ENCODE measurements at places on chromosomes 7 and 10.
A peak's percentile ranks its signal among the peaks of the same experiment; 100 is the strongest.

DNA sequence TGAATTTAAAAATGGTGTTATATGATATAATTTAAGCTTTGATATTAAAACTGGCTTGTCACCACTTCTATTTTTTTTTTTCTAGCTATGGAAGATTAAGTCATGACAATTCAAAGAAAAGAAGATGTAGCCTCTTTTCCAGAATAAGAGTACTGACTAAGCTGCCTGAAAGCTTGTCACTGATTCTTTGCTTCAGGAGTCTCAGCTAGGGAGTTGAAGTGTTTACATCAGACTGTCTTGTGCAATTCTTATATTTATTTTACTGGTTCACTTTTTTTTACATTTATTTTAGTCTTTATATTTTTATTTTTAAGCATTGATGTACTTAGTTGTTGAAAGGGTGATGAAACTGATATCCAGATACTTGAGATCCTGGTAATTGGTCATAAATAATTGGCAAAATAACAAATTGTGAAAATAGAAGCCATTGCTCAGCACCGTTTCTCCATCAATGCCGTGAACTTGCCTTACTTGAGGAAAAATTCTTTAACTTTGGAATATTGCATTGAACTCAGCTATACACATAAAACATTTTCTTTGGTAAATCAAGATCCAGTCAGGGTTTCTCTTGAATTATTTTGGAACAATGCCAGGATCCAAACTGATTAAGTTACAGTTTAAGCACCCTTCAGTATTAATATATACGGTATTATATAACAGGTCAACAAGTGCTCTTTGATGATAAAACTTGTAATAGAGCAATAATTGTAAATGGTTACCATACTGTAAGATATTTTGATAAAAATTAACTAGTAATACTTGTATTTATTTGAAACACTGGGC lies 156.4 kb downstream of the PHTF2 start:
- DNase-seq: no peak

DNA sequence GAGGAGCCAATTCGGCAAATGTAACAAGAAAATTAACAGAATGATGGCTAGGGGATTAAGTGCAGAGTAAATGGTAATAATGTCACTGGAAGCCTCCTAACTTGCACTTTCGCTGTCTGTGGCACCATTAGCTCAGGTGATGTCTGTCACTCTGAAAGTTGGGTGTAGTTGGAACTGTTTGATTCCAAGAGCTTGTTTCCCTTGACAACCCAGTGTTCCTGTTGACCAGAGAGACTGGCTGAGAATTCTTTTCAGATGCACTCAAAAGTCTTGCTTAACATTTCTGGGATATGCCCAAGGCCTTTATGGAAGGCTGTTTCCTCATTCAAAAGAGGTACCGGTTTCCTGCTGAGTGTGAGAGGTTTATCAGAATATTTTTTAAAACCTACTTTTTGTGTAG lies 49.6 kb downstream of the PLPP4 start:
- no peak for DNase-seq

GRCh38 chr7:134315679-134316538 lies 821 bp downstream of the SLC35B4 start:
- no peak for DNase-seq

DNA sequence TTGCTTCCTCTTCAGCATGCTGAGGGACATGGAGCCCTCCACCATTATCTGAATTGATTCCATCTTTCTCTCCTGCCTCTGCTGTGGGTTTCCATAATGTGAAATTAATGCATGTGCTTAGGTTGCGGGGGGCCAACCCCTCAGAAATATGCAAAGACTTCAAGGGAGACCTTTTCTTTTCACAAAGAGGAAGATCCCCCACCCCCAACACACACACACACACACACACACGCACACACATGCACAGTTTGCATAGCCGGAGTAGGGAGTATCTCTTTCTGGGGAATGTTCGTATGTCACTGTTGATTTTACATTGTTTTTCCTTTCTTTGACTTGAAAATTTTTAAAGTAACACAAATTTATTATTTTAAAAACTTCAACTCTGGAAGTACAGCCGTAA lies 193.5 kb downstream of the MGMT start:
- DNase-seq: no peak

GRCh38 chr7:28509251-28510025 lies 97.1 kb downstream of the CREB5 start:
- DNase-seq: no peak

DNA sequence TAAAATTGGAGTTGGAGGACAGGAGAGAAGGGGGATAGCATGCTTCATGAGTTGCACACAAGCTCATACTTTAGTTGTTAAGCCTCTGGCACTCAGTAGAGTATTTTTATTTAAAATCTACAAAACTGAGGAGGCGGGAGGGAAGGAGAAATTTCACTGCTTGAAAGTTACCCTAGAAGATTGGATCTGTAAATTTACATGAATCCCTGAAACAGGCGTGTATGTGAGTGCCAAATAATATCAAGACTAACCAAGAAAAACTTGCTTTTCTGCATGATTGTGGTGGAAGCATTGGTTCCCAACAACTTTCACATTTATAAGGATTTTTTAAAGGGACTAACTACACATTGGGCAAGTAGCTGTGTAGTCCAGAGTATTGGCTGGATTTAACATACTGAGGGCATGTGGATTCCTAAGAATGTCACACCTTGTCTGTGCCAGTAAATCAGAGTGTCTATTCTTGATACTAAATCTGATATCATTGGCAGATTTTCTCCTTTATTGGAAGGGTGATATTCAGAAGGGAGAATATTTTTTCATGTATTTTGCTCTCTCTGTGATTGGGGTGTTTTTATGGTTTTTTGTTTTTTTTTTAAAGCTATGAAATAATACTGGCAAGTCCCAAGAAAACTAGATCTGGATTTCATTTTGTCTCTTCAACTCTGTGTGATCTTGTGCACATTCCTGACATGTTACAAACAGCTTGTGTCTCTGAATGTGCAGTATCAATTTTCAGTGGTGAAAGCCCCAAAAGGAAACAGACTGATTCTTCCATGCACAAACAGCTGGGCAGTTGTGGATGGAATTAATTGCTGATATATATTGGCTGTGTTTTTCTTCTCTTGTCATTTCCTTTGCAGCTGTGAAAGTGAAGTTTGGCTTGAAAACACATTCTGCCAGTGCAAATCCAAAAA lies 67.2 kb downstream of the ADD3 start:
- no peak for DNase-seq

GRCh38 chr10:100731407-100732240 lies 13.8 kb upstream of the PAX2 start:
- no peak for DNase-seq

DNA sequence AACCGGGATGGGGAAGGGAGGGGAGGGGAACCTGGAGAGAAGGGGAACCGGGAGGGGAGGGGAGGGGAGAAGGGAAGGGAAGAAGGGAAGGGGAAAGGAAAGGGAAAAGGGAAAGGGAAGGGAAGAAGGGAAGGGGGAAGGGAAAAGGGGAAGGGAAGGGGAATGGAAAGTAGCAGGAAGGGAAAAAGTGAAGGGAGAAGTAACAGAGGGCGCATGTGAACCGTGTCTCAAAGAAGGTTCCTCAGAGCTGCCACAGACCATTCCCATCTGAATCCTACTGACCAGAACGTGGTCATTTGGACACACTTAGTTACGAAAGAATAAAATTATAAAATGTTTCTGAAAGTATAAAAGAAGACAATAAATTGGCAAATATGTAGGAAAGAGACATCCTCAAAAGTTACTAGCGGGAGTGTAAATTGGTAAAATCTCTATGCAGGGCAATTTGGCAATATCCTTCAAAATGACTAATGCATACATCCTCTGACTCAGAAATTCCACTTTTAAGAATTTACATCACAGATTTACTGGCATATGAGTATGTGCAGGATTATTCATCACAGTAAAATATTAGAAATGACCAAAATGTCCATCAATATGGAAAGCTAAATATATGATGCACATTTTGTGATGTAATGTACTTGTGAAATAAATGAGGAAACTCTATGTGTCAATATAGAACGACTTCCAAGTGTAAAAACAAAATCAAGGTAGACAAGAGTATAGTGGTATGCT lies 12.9 kb downstream of the C10orf67 start:
- no peak for DNase-seq

DNA sequence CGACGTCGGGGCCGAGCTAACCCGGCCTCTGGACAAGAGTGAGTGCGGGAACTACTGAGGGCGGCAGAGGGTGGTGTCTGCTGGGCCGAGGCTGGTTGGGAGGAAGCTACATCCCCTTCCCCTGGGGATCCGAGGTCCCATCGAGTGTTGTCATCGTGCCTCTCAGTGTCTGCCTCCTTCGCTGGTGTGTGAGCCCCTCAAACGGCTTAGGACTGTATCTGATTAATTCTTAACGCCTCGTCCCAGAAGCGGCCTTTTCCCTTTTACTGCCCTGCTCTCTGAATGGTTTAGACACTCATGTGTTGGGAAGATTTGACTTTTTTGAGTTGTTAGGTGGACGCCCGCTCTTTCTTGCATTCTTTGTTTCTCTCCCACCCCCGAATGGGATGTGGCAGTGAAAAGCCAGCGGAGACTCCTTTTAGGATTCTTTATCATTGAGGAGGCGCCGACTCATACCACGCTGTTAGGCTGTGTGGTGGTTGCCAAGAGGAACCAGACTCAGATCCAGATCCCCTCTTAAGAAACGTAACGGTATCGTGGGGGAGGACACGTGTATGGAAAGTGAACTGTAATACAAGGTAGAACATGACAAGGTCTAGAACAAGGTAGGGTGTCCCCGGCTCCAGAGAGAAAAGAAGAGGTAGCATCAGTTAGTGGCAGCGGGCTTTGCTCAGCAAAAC lies 631 bp downstream of the SUPV3L1 start:
- DNase-seq: peak; percentile 33

GRCh38 chr10:48418189-48418788 lies 111.8 kb downstream of the MAPK8 start:
- no peak for DNase-seq

GRCh38 chr7:35232994-35233393 lies 20.9 kb downstream of the TBX20 start:
- no peak for DNase-seq

DNA sequence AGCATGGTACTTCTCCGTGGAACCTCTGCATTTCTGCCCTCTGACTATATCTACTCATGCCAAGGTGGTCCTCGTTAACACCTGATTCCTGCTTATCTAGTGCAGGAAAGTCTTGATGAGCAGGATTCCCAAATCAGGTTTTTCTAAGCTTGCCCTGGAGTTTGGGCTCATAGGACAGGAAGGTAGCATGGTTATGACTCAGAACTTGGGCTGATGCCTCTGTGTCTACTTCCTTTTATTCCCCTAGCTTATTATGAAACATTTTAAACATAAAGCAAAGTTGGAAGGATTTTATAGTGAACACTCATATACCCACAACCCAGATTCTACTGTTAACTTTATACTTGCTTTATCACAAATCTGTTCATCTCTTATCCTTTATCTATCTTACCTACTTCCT lies 5.6 kb downstream of the SUFU start:
- no peak for DNase-seq

DNA sequence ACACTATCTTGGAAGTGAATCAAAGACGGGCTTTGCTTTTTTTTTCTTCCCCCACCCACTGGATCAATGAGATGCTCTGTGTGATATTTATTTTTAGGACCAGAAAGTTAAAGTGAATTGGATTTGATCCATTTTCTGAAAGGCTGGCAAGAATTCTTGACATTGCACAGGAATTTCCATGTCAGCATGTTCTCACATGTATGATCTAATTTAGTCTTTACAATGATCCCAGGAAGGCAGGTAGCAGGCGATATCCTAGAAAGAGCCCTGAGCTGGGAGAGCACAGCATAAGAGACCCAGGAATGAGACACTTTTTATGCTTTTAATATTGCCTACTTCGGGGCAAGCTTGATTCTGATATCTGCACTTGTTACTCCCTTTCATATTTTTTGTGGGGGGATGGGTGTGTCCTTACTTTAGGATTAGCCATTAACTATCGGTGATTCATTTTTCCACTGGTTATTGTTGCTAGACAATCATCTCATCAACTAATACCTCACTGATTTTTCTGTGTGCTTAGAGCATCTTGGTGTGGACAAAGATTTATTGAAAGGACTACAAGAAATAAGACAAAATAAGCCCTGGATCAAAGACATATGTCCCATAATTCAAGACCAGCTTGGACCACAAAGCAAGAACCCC lies 58.1 kb downstream of the NRP1 start:
- no peak for DNase-seq

DNA sequence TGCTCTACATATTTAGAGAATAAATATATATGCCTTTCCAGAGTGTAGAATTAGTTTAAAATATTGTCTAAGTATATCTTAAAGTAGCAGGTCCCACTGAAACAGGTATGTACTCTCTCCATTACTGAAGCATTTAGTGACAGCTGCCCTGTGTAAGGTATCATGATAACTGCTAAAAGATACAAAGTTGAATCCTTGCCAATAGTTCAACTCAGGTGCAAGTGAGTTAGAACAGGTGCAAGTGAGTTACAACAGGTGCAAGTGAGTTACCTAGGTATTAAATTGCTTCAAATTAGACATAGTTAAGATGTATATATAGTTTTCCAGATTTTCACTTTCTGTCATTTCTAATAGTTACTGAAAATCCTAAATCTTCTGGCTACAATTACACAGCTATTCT lies 119.1 kb downstream of the CNOT4 start:
- DNase-seq: no peak

- peak; percentile 97 for DNase-seq
These were observed at the start of the genes AP4M1 and MCM7 for GRCh38 chr7:100101016-100101862. TSS of gene AP4M1 (plus strand) at chr7:100101643. CDS start at chr7:100101715, 72 bp downstream. TSS of gene MCM7 (minus strand) at chr7:100101397. CDS start at chr7:100101294, 103 bp downstream.

- DNase-seq: peak; percentile 64
These were observed 17.5 kb downstream of the ACTA2 start for GRCh38 chr10:88934900-88935672.

DNA sequence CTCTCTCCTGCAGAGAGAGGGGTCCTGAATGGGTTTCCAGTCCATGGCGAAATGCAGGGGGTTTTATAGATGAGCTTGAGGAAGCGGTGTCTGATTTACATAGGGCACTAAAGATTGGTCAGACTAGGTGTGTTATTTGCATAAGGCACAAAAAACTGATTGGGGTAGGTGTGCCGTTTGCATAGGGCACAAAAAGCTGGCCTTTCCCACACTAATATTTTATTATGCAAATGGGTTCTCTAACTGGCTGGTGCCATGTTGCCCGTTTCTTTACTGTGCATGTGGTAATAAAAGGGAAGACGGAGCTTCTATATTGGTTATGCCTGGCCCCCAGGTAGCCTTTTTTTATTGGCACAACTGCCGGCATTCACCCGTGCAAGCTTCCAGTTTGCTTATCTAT lies 50.2 kb downstream of the MALRD1 start:
- DNase-seq: no peak

DNA sequence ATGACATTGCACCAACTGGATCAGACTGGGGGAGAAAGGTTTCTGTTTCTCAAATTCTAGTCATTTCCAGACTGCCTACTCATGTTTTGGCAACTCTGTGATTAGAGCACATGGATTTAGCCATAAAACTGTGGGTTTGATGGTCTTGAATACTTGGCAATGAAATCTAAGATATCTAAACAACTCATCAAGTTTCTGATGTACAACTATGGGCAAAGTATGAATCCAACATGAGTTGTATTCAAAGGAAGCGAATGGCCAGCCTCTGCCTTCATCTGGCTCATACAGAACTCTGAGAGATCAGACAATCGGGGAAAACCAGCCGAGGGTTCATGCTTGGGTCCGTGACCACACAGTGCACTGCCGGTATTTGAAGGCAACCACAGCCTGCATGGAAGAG lies 144.3 kb downstream of the ADAM12 start:
- DNase-seq: no peak
